ENCODE measurements at places on chromosomes 12 and 14. TPM values are rescaled to one million over a fixed set of nuclear protein-coding genes. Genes with fewer than 3 reads are reported as not detected.

- no peak for DNase-seq
These were observed 12.2 kb upstream of the TESC start for GRCh38 chr12:117111386-117111785.

DNA sequence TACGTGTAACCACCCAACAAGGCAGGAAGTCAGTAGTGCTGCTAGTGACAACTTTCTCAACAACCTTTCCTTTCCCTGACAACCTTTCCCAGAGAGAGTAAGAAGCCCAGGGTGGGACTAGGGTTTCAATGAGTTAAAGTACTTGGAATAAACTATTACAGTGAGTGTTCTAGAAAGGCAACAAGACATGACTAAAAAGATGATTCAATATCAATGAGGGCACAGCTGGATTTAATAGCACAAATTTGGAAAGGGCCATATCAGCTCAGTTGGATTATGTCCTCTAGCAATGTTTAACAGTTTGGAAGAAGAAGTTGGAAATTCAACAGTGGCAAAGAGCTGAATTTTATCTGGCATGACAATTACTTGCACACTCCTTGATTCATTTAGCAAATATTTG lies 90.4 kb upstream of the GRIN2B start:
- DNase-seq = no peak

GRCh38 chr12:42586268-42586667 lies 3.3 kb downstream of the PRICKLE1 start:
- no peak for DNase-seq

- DNase-seq = peak; percentile 66
These were observed 105.0 kb downstream of the PPP2R5E start for GRCh38 chr14:63438065-63438757.

GRCh38 chr12:123681605-123682004 lies 10.7 kb downstream of the TCTN2 start:
- no peak for DNase-seq

DNA sequence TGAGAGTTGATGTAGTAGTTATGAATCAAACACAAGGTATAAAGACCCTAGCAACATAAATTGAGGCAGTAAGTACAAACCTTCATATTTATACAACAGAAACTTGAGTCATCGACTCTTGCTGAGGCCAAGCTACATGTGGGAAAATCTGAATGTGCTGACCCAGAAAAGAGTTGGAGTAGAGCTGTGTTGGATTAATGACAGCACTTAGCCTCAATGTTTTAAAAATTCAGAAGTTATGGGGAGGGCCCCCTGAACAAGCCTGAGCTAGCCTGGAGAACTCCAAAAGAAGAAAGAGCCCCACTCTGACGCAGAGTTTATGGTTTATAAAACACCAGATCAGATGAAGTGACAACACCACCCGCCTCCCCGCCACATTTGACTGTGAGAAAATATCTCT lies 100.0 kb downstream of the DUSP6 start:
- no peak for DNase-seq

DNA sequence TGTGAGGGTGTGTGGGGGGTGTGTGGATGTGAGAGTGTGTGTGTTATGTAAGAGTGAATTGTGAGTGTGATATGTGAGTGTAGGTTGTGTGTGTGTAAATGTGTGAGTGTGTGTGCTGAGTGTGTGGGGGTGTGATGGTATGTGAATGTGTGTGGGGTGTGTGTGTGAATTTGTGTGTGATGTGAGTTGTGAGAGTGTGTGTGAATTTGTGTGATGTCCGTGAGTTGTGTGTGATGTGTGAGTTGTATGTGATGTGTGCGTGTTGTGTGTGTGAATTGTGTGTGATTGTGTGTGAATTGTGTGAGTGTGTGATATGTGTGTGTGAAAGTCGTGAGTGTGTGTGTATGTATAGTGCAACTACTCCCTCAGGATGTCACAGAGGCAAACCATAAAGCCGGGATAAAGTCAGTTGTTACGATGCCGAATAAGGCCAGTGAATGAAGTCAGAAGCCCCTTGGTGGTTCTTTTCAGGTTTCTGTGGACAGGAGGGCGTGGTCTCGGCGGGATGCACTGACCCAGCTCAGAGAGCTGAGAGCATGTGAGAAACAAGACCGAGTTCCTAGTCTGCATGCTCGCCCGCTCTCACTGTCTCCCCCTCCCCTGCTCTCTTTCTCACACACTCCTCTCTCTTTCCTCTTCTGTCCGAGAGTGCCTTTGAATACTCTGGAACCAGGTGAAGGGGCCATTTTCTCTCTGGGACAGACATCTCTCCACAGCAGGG lies 71.8 kb upstream of the MAX start:
- no peak for DNase-seq

- peak; percentile 47 for DNase-seq
These were observed 91.9 kb downstream of the RAD52 start for GRCh38 chr12:857611-858010.

- no peak for DNase-seq
These were observed 19.3 kb upstream of the TMEM233 start for GRCh38 chr12:119574255-119574654.

- no peak for DNase-seq
These were observed 52.1 kb downstream of the RAD52 start for GRCh38 chr12:897386-897785.

DNA sequence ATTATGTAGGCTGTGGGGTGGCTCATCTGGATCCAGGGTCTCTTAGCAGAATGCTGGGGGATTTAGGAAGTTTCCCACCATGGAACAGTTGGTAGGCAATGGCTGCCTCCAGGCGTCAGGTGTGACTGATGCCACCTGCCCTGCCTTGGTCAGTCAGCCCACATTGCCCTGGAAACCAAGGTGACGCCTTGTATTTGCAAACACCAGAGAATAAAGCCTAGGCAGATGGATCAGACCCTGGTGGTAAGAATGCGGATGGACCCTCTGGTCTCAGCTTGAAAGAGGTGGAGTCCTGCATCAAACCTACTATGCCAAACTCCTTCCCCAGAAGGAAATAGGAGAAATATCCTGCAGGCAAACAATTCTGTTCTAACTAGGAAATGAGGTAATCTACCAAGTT lies 38.2 kb downstream of the NCKAP5L start:
- no peak for DNase-seq

DNA sequence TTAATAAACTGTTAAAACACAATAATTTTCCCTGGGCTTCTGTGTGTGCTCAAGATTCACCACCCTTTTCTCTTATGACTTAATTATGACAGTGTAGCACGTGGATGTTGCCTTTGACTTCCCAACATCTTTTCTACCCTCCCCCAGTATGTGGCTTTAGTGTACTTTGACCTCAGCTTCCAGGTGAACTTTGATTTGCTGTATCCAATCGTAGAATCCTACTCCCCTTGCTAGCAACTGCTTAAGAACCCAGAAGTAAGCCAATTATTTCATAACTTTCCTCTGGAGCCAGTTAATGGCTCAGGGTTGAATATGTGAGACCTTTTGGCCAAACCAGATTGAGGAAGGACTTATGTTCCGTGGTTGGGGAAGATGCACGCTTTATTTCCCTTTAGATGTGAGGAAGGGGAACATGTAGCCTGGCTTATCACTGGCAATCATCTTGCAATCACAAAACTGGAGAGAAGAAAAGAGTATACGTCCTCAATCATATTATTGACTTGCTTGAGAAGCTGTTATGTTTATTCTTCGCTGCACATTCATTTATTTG lies 259.6 kb upstream of the ATP2B1 start:
- DNase-seq = no peak

GRCh38 chr14:52730709-52731111 lies 744 bp downstream of the STYX start:
- DNase-seq = no peak

DNA sequence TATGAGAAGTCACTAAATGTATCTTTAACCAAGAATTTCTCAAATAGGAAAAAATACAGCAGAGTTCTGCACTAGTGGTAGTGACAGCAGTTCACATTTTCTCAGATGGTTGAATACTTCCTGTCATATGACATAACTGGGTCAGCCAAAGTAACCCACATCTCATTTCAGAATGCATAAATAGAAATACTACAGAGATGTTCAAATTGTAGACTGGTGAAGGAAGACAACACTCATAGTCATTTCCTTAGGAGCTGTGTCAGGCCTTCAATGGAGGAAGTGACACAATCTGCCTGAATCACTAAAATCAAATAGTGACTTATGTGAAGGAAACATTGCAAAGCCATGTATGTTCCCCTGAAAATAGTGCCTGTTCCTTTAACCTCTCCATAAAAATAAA lies 32.4 kb downstream of the FERMT2 start:
- DNase-seq = no peak

- no peak for DNase-seq
These were observed 6.3 kb downstream of the FLRT2 start for GRCh38 chr14:85535991-85536832.

DNA sequence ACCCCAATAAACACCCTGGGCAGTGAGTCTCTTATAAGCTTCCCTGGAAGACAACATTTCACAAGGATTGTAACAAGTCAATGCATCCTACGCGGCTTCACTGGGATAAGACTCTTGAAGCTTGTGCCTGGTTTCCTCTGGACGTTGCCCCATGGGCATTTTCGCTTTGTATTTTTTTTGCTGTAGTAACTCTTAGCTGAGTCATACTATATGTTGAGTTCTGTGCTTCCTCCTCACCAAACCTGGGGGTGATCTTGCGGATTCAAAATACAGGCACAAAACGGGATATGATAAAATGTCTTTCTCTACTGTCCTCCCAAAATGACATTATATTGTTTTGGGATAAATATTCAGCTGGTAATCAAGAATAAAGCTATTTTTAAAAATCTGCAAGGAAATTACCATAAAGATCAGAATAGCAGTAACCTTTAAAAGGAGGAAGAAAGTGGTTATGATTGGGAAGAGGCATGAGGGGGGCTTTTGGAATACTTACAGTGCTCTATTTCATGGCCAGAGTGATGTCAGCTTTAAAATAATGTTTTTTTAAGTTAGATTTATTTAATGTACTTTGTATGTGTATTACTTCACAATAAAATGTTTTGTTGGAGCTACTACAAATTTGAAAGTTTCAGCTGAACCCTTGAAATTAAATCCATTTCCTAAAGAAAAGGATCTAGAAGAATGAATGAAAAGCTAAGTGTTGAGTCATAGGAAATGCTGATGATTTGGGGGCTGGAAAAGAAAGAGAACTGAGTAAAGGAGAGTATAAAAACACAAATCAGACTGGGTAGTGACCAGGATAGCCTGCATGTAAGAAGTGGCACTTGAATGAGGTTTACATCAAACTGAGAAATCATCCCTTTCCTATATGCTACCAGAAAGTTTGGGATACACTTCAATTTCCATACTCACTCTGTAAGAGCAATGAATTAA lies 14.7 kb downstream of the BTBD7 start:
- DNase-seq = no peak

DNA sequence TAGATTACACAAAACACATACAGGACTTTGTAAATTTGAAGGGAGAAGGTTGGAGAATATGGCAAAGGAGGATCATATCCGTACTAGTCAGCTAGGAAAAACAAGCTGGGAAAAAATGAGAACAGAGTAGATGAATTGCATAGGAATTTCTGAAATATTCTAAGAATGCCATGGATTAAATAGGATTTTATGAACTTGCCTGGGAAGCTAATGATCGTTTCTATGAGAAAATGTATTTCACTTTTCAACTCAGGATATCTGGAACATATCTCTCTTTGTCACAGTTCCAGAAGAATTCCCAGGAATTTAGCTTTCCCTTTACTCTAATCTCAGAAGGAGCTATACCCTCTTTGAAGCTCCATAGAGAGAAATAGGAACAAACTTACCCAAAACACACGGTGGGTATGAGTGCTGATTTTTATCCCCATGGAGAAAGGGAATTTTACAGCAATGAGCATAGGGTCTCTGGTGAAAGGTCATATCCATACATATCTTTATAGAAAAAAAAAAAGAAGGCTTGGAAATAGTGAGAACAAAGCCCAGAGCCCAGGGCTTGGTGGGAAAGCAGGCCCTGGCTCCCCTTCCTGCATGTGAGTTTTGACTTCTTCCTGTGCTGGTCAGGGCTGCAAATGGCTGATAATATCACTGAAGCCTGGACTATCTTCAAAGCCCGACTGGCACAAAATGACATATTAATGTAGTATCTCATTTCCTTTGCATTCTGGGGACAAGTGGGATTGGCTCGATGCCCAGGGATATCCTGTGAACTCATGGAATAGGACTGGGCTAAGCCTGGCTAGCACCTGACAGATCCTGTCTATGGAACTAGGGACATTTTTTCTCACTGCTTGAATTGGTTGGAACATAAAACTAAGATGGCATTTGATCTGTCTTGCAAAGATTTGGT lies 136.3 kb downstream of the AEBP2 start:
- peak; percentile 82 for DNase-seq

GRCh38 chr12:26878661-26879119 lies 45.7 kb upstream of the ITPR2 start:
- DNase-seq = peak; percentile 75

- no peak for DNase-seq
These were observed 21.6 kb downstream of the BTG1 start for GRCh38 chr12:92123780-92124688.

DNA sequence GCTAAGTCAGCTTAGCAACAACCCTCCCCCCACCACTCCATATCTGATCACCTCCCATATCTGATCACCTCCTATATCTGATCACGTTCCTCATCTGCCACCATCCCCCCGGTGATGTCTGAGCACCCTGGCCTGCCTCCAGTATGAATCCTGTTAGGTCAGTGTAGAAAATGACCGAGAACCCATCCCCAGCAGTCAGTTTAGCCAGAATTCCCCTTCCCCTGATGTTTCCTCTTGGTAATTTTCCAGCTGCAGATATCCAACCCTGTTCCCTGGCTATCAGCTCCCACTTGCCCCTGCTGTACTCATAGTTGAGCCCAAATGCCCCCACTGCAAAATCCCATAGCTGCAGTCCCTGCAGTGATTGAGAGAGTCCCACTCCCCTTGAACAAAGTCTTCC lies 12.5 kb downstream of the SELPLG start:
- DNase-seq = no peak

- DNase-seq = peak; percentile 72
These were observed 182.9 kb upstream of the FAR2 start for GRCh38 chr12:28966046-28966780.

DNA sequence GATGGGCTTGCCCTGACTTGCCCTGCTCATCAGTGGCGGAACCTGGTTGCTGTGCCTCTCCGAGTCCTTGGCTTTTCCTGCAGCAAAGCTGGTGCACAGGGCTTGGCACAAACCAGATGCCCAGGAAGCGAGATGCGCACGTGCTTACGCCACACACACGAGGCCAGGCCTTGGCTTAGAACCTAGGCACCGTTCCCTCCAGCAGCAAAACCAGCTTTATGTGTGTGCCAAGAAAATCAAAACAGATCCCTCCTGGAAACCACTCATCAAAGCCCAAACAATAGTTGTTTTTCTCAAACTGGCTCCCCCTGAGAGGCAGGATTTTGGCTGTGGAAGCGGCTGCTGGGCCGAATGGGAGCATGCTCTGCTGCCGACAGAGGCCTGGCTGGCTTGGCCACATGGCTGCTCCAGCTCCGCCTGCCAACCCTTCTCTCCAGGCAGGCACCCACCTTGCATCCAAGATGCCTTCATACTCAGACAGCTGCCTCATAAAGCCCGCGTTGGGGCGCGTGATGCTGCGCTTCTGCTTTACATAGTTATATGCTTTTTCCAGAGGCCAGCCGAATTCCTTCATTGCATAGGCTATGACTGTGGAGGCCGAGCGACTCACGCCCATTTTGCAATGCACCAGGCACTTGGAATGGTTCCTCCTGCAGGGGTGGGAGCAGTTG lies 58.7 kb downstream of the SSH1 start:
- no peak for DNase-seq

- no peak for DNase-seq
These were observed 40.6 kb upstream of the TAS2R42 start for GRCh38 chr12:11227373-11227772.

Gene PLEK2
- total RNA-seq = 0.35 TPM

Gene HNF1A
- total RNA-seq = not detected

Gene GPHN
- 19.9 TPM for total RNA-seq

Gene KERA
- total RNA-seq = not detected

Gene ACRBP
- 0.88 TPM for total RNA-seq

Gene SLC7A7
- 8.2 TPM for total RNA-seq

Gene DDN
- total RNA-seq = 0.29 TPM

Gene RTN1
- 1.1 TPM for total RNA-seq

Gene VSX2
- not detected for total RNA-seq

Measured in left cardiac atrium (tissue), 4 donors.